Stimulated activated CD4-positive, alpha-beta T cell treated with anti-CD3 and anti-CD28 coated beads, TNF-alpha, amount 100 ng/mL, for 1 hour (primary cell): ENCODE measurements at places on chromosomes 1 and 21.

- DNase-seq = no peak
Measured at GRCh38 chr21:30251781-30252180, 31.0 kb downstream of the KRTAP24-1 start.

DNA sequence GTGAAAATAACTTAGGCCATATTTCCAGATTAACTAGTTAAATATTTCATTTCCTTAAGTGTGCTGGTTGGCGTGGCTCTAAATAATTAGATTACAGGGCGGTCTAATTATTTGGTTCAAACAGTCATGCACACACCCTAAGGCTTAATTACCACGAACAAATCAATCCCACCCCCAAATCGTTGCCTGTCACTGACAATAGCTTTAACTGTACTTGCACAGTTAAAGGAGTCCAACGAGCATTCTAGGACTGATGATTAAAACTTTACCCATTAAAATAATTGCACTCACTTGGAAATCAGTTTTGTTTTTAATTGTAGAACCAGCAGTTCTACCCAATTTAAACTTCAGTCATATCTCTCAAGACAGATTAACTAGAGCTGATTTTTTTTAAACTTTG, 1.5 kb upstream of the POU2F1 start:
- DNase-seq = no peak

DNA sequence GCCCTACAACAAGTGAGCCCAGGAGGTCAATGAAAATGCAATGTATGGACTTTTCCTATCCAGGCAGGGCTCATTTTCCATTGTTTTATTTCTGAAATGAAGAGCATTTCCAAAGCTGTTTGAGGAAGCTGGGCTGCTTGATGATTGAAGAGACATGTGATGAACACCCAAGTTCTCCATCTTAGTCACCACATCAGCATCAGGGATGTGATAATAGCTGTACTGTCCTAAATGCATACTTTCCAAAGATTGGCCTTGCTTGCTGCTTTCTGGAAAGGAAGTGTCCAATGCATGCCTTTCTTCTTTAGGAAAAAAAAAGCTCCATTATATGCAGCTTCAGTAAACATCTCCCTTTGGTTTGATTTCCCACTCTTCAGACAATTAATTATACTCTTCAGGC, 425.9 kb upstream of the RUNX1 start:
- DNase-seq = no peak

GRCh38 chr1:234330843-234331215, 42.4 kb upstream of the COA6 start:
- no peak for DNase-seq

GRCh38 chr1:211639475-211640300, 35.7 kb downstream of the NEK2 start:
- DNase-seq = no peak
